ENCODE measurements at places on chromosomes 11 and 22. TPM values are rescaled to one million over a fixed set of nuclear protein-coding genes. Genes with fewer than 3 reads are reported as not detected.

DNA sequence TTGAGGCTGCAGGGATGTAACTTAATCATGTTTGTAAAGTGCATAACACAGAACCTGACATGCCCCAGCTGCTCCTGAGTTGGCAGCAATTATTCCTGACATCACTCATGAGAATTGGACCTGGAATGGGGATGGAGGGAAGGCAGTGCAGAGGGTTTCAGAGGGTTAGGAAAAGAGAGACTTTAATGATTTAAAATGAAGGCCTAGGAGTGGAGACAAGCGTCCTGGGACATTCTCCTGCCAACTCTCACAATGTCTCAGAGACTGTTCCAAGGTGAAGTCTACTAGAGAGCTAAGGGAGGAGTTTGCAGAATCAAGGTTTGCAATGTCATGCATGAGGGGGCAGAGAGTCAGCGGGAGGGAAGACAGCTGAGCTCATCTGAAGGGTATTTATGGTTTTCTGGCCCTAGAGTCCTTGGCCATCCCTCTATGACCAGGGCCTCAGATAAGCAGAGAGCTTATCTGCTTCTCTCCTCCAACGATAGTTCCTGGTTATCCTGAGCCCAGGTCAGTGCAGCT, 36.9 kb downstream of the GGTLC2 start:
- DNase-seq = no peak

NXPE2 gene
- total RNA-seq = 0.26 TPM

DNA sequence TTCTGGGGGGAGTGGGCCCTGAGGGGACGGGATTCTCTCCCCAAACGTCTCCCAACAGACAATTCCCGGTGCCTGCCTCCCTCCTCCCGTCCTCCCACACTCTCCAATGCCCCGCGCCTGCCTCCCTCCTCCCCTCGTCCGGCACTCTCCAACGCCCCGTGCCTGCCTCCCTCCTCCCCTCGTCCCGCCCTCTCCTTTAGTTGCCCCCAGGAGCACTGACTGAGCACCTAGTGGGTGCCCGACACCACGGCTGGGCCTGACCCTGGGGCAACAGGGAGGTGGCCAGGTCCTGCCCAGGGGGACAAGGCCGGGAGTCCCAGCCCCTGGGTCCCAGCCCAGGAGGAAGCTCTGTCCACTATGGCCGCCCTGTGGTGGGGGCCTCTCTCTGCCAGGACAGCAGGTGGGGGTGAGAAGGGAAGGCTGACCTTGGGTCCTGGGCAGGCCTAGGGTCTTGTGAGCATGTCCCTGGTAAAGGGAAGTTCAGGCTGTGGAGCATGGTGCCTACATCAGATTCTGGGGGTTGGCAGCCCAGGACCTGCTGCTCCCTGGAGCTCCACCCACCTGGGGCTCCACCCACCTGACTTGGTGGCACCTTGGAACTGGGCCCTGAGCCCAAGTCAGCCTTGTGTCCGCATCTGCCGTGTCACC, 942.3 kb downstream of the BRD1 start:
- DNase-seq = no peak

DNA sequence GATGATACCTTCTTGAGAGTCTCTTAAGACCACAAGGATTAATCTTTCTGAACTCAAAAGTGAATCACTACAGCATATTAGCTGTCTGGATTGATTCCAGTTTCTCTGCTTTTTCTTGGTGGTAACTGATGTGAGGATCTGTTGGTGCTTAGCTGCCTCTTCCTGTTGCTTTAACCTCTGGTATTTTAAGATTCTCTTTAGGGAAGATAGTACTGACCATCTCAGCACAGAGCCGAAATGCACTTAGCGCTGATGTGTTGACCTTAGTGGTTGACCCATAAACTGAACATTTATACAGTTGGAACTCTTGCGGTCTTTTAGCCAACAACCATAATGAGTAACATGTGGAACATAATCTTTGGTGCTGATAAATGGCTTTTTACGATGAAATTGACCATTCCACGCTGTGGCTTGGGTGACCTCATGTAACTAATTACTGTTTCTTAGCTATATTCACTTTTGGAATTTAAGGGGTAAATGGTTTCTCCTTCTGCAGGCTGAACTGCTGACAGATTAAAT, 33.7 kb downstream of the APLP2 start:
- no peak for DNase-seq

CNIH2 gene
- total RNA-seq = 46.0 TPM

- DNase-seq = no peak
Observed at GRCh38 chr22:46171940-46172339, 21.6 kb downstream of the PPARA start.

PGA4 gene
- not detected for total RNA-seq

F2 gene
- total RNA-seq = not detected

DNA sequence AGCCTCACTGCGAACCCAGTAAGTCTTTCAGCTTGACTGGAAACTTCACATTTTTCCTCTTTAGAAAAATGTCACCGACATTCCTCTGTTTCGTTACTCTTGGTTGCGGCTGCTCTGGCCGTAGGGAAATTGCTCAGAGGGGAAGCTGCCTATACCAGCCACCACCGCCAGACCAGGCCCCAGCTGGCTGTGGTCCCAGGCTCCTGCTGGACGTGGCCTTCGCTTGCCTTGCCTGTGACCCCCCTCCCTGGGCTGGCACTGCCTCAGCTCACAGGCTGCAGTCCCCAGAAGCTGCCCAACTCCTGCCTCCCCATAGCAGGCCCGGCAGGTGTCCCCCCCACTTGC, 197.8 kb downstream of the MN1 start:
- no peak for DNase-seq

- DNase-seq = no peak
Observed at GRCh38 chr11:93017821-93018690, 48.6 kb downstream of the MTNR1B start.

DNA sequence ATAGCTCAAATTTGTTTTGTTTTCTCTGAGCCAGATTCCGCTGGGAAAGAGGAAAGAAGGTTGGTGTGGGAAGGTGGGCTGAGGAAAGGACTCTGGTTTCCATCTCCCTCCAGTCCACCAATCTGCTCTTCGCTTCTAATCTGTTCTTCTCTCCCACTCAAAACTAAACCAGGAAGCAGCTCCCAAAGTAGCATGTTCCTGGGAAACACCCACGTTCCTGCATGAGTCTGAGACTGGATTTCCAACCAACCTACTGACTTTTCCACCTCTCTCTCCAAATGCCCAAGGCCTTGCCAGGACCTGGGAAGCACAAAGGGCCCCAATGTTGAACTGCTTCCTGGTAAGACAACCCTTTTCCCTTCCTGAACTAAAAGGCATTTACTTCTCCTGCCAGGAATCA, 110.2 kb downstream of the WT1 start:
- DNase-seq = no peak

DNA sequence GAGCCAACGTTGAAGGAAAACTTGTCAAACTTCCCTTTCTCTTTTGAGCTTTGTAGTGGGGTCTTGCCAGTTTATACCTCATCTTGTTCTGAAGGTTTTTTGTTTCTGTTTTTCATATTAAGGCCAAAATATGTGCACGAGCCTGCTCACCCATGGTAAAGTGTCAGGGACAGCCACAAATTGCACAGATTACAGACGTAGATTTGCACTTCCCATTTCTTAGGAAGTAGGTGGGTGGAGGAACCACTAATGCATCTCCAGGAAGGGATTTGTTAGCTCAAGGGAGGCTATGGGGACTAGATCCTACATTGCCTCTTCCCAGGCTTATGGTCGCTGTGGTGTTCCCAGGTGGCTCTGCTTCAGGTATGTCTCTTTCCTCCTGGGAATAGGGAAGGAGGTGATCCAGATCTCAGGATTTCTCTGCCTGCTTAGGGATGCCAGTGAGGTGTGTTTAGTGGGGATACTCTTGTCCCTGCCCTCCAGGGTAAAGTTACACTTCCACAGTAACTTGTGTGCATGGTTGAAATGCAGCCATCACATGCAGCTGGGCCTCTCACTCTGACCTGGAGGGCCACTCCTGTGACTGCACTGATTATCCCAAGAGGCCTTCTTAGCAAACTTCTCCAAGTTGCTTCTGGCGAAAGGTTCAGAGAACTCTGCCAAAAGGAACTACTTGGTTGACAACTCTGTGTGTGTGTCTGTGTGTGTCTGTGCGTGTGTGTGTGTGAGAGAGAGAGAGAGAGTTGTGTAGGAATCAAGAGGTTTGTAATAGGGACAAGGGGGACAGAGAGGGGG, 9.8 kb downstream of the PPFIBP2 start:
- no peak for DNase-seq

GRCh38 chr11:6794639-6795038, 4.8 kb downstream of the OR6A2 start:
- no peak for DNase-seq

DNA sequence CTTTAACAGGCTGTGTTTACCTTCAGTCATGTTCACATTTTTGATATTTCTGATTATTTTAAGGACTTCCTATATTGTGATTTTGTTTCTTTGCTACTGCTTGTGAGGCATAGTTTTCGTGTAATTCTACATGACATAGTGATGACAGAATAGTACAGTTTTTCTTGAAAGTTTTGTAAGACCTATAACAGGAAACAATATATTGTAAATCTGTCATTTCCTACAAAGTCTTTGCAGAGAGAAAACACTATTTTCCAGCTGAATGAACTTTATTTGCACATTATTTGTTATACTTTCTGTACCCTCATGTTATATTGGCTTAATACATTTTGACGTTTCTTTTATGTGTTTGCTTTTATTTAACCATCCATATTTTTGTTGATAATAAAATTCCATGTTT, 191.1 kb downstream of the TMEM135 start:
- no peak for DNase-seq

- no peak for DNase-seq
Observed at GRCh38 chr22:38081941-38082828, 1.8 kb downstream of the SLC16A8 start.

GRCh38 chr11:119155733-119156492, 7.1 kb downstream of the ABCG4 start:
- DNase-seq = no peak

DNA sequence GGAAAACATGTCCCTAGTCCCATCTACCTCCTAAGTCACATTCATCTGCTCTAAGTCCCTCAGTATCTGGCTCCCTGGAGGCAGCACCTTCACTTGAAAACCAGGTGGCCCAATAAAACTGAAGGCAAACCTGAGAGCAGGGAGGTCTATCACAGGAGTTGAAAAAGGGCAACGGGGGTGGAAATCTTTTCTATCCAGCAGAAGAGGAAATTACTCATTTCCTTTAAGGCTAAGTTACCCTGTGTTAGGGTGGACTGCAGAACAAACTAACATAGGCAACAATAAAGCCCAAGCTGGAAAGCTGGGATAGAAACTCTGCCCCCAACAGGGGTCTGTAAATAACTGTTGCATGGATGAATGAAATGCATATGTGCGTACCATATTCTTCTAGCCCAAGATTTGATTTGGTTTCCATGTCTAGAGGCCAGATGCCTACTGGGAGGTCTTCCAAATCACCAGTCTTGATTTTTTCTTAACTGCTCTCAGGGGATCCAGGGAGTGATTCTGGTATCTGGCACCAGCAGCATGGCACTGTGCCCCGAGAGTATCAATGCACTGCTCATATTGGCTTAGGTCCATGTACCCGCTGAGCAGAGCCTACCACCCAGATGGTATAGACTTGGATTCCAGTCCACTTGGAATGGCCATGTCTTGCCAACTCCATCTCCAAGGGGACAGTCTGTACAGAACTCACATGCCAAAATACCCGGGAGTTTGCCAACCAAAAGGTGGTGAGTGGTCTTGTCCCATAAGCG, 350.0 kb upstream of the NCAM1 start:
- DNase-seq = no peak

OR51B2 gene
- not detected for total RNA-seq

VSIG10L2 gene
- total RNA-seq = not detected

GRCh38 chr11:3159296-3160190, 5.6 kb downstream of the OSBPL5 start:
- no peak for DNase-seq

DNA sequence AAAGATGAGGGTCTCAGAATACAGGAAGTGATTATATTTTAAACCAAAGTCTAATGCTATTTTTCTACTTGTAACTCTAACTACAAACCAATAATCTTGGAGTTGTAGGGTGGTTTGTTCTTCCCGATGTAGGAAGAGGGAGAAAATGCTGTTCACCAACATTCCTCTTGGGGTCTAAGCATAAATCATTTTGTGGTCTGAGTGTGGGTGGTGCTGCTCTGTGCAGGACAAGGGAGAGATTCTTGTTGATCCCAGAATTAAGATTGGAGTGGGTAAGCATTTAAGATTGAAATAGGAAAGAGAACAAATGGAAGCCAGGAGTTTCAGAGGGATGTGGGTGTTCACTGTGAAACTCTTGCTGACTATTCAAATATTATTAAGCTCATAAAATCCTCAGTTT, 38.6 kb upstream of the MMP13 start:
- no peak for DNase-seq

PRSS23 gene
- 27.6 TPM for total RNA-seq

CD81 gene
- 211 TPM for total RNA-seq

- DNase-seq = no peak
Observed at GRCh38 chr11:114097832-114098231, 38.3 kb downstream of the ZBTB16 start.

PRAME gene
- 0.21 TPM for total RNA-seq

MS4A18 gene
- not detected for total RNA-seq

DNA sequence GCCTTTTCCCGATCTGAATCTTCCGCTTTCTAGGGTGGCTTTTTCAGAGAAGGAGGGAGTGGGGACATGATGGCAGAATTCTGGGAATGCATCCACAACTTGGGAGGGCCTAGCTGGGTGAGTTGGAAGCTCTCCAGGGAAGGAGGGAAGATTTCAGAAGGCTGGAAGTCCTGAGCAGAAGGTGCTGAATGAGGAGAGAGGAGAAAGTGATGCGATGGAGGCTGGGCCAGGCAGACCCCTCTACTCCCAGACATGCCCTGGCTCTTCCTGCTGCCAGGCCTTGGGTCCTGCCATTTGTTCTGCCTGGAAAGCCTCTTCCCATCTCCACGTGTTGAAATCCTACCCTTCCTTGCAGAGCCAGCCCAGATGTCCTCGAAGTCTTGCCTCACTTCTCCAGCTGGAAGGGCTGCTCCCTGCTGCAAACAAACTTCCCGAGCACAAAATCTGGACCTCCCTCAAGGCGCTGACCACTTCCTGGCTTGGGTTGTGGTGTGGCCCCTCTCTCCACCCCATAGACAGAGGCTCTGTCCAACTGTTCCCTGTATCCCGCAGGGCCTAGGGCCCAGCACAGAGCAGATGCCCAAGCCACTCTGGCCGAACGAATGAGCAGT, 16.8 kb downstream of the LRRC32 start:
- no peak for DNase-seq

DNA sequence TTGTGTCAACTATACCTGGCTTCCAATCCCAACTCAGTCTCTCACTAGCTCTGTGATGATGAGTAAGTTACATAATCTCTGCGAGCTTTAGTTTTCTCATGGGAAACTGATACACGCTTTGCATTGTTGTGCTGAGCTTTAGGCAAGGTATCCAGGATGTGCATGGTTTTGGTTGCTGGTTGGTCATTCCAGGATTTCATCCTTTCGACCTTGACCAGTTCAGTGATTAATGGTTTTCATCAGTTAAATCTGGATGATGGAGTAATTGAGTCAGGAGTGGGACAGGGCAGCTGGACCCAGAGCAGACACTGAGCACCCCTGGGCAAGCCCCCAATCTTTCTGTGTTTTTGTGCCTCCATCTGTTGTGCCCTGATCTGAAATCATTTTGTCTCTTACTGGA, 417.3 kb upstream of the CADM1 start:
- no peak for DNase-seq

- no peak for DNase-seq
Observed at GRCh38 chr11:109512680-109513079, 90.7 kb downstream of the C11orf87 start.

Measured in neural crest cell (in vitro differentiated cells).